ENCODE measurements at places on chromosomes 6 and 20. TPM values are rescaled to one million over a fixed set of nuclear protein-coding genes. Genes with fewer than 3 reads are reported as not detected.

The BTN1A1 gene
- polyA plus RNA-seq = not detected

The CRISP2 gene
- polyA plus RNA-seq = not detected

The UNC93A gene
- not detected for polyA plus RNA-seq

- H3K4me1 ChIP-seq = no peaks in the 10 kb centered on the region
- H3K27ac ChIP-seq = no peak overlapping the region
- no peak overlapping the region for H3K4me3 ChIP-seq
- H3K36me3 ChIP-seq = no peaks in the 10 kb centered on the region
Measured at GRCh38 chr6:12235341-12235740, 54.8 kb upstream of the EDN1 start.

DNA sequence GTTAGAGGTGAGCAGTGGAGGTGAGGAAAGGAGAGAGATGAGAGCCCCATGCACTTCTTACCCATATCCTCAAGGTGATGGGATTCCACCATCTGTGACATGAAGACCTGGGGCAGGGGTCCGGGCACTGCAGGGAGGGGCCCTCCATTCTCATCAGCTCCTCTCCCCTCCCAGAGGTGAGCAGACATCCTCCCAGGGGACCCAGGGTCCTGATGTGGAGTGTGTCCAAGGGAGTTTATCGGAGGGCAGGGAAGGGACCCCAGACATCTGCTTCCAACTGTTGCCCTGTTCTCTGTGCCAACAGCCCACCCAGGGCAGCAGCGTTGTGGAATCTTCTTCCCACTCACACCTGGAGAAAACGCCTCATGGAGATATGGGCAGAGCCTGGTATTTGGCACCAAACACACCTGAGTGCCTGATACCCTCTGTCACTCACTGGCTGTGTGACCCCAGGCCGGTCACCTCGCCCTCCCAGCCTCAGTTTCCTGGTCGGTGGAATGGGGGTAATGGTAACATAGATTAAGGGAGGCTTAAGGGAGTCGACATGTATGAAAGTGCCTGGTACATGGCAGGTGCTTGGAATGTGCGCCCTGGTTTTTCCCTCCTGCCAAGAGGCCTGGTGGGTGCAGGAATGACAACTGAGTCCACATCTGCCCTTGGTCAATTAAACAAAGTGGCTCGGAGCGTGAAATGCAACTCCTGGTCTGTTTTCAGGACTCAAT lies 227.9 kb downstream of the PREX1 start:
- DNase-seq = no peak
- no peaks in the 10 kb centered on the region for H3K36me3 ChIP-seq
- no peak overlapping the region for H3K27ac ChIP-seq

- H3K4me1 ChIP-seq = peaks cover 3% of the 10 kb centered on the region
- H3K4me3 ChIP-seq = no peak overlapping the region
- no peak overlapping the region for H3K27ac ChIP-seq
- H3K36me3 ChIP-seq = no peaks in the 10 kb centered on the region
- DNase-seq = no peak
- peaks cover 19% of the 10 kb centered on the region for H3K27me3 ChIP-seq
Measured at GRCh38 chr6:46849361-46849690, 56.1 kb downstream of the MEP1A start.

- H3K27me3 ChIP-seq = peaks cover 30% of the 10 kb centered on the region
- DNase-seq = no peak
- H3K4me3 ChIP-seq = no peak overlapping the region
- no peaks in the 10 kb centered on the region for H3K36me3 ChIP-seq
- no peak overlapping the region for H3K27ac ChIP-seq
- H3K4me1 ChIP-seq = no peaks in the 10 kb centered on the region
Measured at GRCh38 chr6:127111526-127111925, 6.9 kb upstream of the RSPO3 start.

- no peak for DNase-seq
- no peak overlapping the region for H3K27ac ChIP-seq
- no peaks in the 10 kb centered on the region for H3K27me3 ChIP-seq
Measured at GRCh38 chr20:15927893-15928650, 645.2 kb downstream of the KIF16B start.

DNA sequence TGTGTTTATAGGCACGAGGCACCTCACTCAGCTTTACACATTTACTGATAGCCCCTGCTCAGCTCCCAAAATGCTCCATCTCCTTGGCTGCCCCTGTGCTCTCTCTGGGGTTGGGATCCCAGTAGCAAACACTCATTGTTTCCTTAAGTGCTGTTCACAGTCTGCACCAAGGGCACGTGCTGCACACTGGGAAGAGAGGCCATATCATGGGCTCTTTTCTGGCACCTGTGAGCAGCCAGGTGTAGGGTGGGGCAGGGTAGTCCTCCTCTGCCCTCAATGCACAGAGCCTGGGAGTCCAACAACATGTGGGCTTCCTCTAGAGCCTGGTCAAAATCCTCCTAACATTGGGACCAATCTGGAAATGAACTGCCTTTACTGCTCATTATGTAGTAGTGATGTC lies 67.9 kb downstream of the BANF2 start:
- no peak overlapping the region for H3K27ac ChIP-seq
- no peak for DNase-seq
- no peaks in the 10 kb centered on the region for H3K27me3 ChIP-seq
- H3K4me1 ChIP-seq = peaks cover 5% of the 10 kb centered on the region
- no peaks in the 10 kb centered on the region for H3K36me3 ChIP-seq
- H3K4me3 ChIP-seq = no peak overlapping the region

DNA sequence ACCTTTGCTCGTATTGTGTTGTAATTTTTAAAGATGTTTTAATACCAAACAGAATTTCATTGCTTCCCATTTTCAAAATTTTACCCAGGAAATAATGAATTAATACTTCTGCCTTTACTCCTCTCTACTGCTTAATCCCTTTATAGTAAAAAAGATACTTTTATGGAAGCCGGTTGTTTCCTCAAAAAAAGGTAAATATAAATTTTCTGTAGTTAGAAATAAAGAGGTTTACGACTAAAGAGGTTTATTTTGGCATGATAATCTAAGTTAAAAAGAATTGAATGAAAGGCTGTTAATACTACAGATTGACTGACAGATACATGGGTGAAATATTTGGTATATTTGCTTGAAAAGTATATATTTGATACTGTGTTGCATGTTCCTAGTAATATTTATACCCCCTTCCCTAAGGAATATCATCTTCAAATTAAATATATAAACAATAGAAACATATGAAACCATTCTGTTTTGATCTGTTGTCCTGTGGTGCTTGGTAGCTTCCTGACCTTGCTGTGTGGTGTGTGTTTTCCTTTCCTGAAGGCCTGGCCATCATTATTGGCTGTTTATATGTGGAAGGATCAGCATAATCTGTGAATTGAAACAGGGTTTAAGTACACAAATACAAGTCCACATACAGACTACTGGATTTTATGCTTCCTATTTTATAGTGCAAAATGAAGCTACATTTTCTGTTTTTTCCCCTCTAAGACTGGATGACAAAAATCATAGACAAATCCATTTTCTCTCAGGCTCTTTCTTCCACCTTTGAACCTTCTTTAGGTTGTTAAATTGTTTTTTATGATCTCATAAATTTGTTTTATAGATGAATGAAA lies 2.3 kb downstream of the LIN28B start:
- no peak for DNase-seq
- no peak overlapping the region for H3K4me3 ChIP-seq
- H3K4me1 ChIP-seq = peaks cover 8% of the 10 kb centered on the region
- no peaks in the 10 kb centered on the region for H3K36me3 ChIP-seq

- H3K36me3 ChIP-seq = no peaks in the 10 kb centered on the region
- peak overlapping the region; percentile 99 for H3K27ac ChIP-seq
- peak; percentile 44 for DNase-seq
- H3K4me3 ChIP-seq = peak overlapping the region; percentile 97
Measured at GRCh38 chr6:98946879-98947410, 801 bp downstream of the FBXL4 start.

DNA sequence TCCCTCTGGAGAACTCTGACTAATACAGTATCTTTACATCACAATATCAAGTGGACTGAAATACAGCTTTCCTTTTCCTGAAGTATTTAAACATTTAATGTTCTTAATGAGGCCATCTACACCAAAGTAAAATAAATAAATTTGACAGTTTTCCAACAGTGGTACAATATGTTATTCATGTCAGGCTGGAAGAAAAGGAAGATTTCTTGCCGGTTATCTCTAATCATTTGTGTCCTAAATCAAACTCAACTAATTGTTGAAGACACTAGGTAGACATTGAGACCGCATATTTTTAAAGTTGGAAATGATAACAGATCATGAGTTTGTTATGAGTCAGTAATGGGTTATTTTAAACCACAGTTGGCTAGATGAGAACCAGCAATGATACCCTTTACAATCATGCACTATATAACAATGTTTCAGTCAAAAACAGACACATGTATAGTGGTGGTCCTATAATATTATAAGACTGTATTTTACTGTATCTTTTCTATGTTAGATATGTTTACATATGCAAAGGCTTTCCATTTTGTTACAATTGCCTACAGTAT lies 241.6 kb downstream of the LMBRD1 start:
- no peaks in the 10 kb centered on the region for H3K4me1 ChIP-seq
- H3K4me3 ChIP-seq = no peak overlapping the region
- no peaks in the 10 kb centered on the region for H3K36me3 ChIP-seq
- no peak for DNase-seq
- H3K27ac ChIP-seq = no peak overlapping the region

DNA sequence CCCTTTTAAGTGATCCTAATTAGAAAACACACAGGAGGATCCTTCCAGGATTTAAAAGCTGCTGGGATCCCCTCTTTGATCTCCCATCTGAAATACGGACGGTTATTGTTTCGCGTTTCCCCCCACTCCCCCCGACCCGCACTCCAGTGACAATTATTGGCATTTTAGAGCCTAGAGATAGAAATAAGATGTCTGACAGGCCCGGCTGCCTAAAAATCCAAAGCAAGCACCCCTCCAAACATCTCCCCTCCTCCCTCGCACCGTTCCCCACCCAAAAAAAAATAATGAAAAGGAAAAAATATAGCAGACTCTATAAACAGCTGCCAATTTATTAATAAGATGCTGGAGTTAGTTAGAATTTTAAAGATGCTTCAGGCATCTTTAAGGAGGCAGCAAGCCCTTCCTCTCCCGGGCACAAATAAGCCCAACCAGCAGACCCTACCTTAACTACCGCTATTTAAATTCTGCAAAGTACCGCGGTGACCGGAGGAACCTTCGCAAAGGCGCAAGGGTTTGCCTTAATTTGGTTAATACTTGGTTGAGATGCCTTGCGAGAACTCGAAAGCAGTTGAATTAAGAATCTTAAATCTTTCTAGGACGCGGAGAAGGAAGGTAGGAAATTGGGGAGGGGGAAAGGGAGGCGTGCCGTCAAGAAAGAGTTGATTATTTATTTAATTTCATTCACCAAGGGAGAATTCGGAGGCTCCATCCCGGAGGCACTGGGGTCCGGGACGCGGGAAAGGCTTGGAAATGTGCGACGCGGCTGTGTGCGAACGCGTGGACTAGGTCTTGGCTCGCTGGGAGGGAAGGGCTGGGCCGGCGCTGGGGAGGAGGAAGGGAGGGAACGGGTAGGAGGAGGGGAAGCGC lies 1.5 kb upstream of the ISM1 start:
- H3K4me3 ChIP-seq = peak overlapping the region; percentile 44
- H3K4me1 ChIP-seq = peaks cover 14% of the 10 kb centered on the region
- H3K27ac ChIP-seq = no peak overlapping the region

DNA sequence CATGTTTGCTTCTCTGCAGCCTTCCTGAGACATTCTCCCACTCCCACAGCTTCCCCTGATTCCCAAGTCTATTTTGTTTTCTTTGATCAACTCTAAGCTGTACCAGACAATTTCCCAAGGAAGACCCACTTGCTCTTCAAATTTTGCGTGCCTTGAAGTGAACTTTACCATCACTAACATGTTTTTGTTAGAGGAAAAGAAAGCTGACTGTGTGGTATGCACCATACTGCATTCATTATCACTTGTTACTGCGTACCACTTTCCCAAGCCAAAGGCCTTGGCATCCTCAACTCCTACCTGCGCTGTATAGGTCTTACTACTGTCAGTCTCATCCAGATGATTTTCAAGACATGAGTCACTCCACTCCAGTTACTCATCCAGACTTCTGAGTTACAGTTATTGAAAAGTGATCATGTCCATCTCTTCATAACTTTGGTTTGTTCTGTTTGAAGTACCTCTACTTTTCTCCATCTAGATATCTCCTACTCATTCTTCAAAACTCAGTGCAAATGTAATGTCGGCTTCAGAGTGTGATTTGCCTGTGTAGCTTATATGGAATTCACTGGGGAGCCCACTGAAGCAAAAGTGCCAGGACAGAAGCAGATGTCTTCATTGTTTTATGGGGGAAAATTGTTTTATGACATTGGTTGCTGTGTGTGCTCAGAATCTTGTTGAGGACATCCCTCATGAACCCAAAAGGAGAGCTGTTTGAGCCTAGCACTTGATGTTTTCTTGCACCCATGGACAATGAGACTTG lies 5.2 kb downstream of the RPS12 start:
- H3K4me3 ChIP-seq = no peak overlapping the region
- peaks cover 29% of the 10 kb centered on the region for H3K36me3 ChIP-seq
- H3K27me3 ChIP-seq = no peaks in the 10 kb centered on the region
- H3K4me1 ChIP-seq = peaks cover 61% of the 10 kb centered on the region
- peak overlapping the region; percentile 69 for H3K27ac ChIP-seq

DNA sequence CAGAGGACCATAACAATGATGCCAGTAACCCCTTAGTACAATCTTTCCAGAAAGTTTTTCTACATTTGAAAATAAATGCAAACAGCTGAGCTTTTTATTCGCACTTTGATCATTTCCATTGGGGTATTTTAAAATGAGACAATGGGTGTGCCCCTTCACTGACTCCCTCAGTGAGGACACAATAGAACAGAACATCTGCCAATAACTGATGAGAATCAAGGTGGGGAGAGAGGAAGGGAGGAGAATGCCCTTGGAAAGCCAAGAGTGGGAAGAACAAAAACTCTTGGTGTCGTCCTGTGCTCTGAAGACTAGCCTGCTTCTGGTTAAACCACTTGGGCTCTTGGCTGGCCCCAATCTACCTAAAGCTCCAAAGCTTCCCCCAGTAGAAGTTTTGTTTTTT lies 66.0 kb downstream of the KIF13A start:
- H3K27me3 ChIP-seq = no peaks in the 10 kb centered on the region
- no peak overlapping the region for H3K27ac ChIP-seq
- no peaks in the 10 kb centered on the region for H3K36me3 ChIP-seq
- no peak for DNase-seq
- no peak overlapping the region for H3K4me3 ChIP-seq
- peaks cover 9% of the 10 kb centered on the region for H3K4me1 ChIP-seq

DNA sequence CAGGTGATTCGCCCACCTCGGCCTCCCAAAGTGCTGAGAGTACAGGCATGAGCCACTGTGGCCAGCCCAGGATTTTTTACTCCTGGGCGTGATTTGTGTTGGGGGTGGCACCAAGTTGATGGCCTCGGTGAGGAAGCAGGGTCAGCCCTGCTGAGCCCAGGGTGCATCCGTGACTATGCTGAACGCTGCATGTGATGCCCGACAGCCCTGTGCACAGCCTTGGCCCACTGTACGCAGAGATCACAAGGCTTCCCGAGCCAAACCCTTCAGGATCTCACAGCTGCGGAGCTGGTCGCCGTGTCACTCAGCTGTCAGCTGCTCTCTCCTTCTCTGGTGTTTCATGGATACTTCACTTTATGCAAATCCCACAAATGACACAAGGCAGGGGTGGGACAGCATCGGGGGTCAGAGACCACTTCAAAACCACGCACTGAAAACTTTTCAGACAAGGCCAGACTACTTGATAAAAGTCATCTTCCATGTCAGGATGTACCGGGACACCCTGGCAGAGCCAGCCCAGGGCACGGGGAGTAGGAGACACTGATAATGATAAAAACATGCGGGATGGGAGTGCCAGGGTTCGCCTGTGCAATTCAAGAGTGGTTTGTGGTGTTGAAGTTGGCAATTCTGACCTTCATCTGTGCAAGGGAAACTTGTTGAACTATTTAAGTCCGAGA lies 31.2 kb upstream of the RPS6KA2 start:
- peaks cover 4% of the 10 kb centered on the region for H3K36me3 ChIP-seq
- no peak overlapping the region for H3K27ac ChIP-seq
- no peak overlapping the region for H3K4me3 ChIP-seq
- no peak for DNase-seq
- H3K27me3 ChIP-seq = peaks cover 25% of the 10 kb centered on the region
